ENCODE measurements at places on chromosomes 6 and 20.

DNA sequence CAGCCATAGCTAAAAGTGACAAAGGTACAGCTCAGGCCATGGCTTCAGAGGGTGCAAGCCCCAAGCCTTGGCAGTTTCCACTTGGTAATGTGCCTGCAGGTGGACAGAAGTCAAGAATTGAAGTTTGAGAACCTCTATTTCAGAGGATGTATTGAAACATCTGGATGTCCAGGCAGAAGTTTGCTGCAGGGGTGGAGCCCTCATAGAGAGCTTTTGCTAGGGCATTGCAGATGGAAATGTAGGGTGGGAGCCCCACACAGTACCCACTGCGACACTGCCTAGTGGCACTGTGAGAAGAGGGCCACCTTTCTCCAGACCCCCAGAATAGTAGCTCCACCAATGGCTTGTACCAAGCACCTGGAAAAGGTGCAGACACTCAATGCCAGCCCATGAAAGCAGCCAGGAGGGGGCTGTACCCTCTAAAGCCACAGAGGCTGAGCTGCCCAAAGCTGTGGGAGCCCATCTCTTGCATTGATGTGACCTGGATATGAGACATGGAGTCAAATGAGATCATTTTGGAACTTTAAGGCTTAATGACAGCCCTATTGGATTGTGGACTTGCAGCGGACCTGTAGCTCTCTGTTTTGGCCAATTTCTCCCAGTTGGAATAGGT, 1299.4 kb upstream of the MAP3K7 start:
- DNase-seq = no peak

GRCh38 chr6:9583753-9584352, 831.0 kb downstream of the TFAP2A start:
- DNase-seq = no peak

DNA sequence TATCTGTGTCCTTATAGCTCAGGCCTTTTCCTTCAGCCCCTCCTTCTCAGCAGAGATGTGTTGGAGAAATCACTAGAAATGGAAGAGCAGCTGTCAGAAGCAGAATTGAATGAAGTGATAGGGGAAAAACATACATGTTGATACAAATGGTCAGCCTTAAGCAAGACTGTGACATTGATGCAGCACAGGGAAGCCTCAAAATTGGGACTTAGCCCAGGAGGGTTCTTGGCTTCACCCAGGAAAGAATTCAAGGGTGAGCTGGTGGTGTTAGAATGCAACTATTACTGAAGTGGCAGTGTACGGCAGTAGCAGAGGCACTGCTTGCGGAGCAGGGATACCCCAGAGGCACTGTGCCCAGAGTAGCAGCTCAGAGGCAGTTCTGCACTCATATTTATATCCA, 8.0 kb upstream of the KIF16B start:
- no peak for DNase-seq

DNA sequence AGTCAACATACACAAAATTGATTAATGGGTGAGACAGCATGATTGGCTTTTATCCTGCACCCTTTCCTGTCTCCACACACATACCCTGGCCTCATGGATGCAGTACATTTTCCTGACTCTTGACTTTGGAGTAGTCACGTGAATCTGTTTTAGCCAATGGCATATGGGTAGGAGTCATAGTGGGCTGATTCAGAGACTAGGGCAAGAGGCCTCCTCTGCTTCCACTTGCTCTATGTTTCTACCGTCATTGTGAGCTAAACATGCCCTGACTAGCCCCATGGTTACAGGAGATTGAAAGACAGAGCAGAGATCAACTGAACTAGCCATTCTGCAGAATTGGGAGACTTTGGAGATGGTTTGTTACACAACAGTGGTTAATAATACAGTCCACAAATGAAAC, 850.0 kb downstream of the DHX35 start:
- no peak for DNase-seq

DNA sequence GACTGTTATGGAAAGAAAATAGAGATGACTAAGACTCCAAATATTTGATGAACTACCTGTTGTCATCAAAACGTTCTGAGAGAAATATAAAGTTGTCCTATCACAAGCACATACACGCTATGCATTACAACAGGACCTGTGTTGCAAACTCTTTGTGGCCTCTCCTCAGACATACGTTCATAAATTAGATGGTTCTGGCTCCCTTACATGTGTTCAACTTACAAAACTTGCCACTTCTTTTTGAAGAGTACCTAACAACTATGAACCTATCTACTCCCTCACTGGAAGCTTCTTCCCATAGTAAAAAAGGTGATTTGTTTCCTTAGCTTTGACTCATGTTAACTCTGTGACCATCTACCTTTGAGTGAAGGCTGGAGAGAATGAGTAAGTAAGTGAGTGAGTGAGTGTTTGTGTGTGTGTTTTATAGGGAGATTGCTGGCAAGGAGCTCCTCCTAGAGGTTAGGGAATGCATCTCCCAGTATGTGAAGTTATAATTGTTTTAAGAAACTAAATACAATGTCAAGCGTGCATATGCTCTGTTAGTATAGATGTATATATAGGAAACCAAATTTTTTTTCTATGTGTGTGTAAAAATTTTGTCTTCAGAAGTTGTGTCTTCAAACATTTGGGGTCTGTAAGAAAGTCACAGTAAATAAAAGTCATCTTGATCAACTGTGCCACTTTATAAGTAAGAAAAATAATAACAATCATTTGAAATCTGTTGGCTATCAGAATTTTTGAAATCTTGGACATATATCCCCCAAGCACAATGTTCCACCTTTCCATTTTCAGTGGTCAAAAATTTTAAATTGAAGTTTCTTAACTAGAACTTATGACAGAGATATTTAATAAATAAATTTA, 1211.1 kb upstream of the GJE1 start:
- DNase-seq = no peak

DNA sequence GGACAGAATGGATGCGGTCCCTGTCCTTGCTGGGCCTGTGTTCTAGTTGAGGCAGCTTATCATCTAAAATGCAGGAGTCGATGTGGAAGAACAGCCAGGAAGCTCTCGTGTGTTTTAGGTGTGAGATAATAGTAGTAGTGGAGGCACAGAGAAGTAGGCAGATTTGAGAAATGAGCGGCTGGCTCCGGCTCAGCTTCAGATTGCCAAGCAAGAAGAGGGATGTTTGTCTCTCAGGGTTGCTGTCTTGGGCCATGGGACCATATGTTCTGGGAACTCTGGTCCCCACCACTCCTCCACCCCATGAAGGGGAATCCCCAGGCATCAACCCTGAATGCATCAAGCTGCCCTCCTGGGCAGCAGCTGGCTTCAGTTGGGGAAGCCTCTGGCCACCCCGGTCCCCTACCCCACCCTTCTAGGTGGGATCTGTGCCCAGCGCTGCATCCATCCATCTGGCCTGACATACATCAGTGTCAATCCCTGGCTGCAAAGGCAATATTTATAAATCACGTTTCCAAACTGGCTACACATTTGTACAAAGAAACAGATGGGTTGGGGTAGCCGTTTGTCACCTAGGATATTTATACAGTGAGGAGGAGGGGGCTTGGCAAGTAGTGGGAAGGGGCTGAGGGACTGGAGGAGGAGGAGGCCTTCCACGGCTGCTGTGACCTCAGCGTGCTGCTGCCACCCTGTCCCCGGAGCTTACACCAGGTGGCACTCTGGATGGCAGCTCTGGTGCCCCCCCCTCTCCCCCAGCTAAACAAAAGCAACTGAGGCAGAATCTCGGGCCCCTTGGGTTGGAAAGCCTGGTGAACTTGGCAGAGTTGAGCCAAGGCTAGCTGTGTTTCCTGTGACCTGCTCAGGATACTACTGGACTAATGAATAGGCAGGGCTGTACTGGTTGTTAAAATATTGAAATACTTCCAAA, 64.4 kb downstream of the CD40 start:
- DNase-seq = no peak

DNA sequence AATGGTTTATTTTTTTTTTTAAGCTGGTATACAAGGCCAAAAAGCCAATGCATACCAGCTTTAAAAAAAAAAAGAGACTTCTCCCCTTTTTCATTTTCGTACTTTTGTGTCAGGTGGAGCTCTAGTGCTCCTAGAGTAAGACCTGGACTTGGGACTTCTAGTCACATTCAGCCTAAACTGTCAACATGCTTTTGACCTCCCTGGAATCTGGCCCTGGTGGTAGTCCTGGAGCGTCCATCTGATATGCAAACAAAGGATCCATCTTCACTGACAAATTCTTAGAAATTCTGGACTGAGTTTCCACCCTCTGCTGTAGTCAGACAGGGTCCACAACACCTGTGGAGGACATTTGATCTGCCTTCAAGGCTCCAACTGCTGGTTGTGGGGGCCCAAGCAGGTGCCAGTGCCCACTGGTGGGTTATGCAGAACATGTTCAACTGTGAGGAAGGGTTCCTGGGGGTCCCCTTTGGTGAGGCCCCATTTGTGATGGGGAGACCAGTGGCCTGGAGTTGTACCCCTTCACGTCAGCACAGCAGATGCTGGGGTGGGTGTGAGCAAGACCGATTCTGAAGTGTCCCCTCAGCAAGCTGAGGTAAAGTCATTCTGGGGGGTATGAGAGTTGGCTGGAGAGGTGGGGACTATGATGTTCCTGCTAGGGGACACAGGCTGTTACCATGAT, 12.6 kb upstream of the PCMTD2 start:
- DNase-seq = no peak

- no peak for DNase-seq
These were observed 6.2 kb upstream of the GHRH start for GRCh38 chr20:37267667-37268313.

GRCh38 chr20:31819083-31819784, at the start of gene MYLK2:
MYLK2 (plus strand) TSS chr20:31819356; CDS start chr20:31819581, 225 bp downstream.
- no peak for DNase-seq

DNA sequence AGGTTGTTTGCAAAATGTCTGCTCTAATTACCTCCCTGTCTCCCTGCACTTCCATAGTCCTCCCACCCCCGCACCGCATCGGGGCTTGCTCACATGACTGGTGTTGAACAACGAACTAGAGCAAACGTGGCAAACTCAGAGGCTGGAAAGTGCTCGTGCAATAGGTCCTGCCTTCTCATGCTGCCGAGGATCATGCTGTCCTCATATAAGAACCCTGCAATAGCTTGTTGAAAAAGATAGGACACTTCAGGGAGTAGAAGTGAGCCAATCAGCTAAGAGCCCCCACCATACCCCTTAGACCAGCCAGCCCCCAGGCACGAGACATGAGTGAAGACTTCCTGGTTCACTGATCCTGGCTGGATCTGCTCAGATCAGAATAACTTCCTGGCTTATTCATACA, 219.2 kb downstream of the C6orf118 start:
- DNase-seq = no peak

DNA sequence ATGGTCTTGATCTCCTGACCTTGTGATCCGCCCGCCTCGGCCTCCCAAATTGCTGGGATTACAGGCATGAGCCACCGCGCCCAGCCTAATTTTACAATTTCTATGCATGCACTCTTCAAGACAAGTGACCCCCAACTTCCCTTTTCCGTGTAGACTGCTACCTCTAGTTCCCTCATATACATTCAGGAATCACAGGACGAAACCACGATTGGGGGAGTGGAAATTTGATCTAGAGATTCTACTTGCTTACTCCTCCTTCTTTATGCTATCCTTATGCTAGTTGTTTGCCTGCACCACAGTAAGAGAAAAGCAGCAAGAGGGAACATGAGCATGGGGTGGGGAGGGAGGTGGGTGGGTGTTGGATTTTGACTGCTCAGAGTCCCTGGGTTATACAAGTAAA, 34.9 kb downstream of the OSTM1 start:
- no peak for DNase-seq

DNA sequence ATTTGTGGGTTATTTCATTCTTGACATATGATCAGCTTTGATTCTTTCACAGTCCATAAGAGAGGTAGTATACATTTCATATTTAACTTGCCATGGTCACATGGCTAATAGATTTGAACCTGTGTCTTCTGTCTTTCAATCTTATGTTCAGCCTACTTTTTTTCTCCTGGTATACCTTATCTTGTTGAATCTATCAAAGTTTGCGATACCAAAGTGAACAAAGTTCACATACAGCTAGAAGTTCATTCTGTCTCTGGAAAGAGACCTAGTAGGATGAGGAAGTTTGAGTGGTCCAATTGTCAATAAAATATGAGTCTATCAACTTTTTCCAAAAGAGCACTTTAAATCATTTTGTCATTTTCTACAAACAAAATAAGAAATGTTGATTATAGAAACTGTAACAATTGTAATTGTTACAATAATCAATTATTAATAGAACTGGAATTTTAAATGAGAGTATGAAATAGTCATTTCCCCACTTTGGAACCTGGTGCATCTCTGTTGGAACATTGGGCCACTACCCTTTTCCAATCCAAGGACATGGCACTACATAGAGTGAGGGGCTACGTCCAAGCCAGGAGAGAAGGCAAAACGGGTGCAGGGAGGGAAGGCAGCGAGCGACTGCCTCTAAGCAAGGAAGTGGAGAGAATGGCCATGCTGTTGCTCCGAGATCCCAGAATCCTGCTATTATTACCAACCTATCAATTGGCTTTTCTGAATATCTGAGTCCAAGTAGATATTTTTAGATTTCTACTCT, 194.2 kb upstream of the FOXQ1 start:
- no peak for DNase-seq

GRCh38 chr6:51913265-51913664, 174.1 kb downstream of the PKHD1 start:
- no peak for DNase-seq

GRCh38 chr20:49938173-49939163, 2.3 kb downstream of the RNF114 start:
- DNase-seq = no peak

GRCh38 chr6:33827546-33828451, 24.0 kb upstream of the MLN start:
- DNase-seq = no peak

- no peak for DNase-seq
These were observed 61.4 kb downstream of the IL22RA2 start for GRCh38 chr6:137112067-137112355.

GRCh38 chr6:3534599-3534998, 77.7 kb upstream of the SLC22A23 start:
- DNase-seq = no peak

DNA sequence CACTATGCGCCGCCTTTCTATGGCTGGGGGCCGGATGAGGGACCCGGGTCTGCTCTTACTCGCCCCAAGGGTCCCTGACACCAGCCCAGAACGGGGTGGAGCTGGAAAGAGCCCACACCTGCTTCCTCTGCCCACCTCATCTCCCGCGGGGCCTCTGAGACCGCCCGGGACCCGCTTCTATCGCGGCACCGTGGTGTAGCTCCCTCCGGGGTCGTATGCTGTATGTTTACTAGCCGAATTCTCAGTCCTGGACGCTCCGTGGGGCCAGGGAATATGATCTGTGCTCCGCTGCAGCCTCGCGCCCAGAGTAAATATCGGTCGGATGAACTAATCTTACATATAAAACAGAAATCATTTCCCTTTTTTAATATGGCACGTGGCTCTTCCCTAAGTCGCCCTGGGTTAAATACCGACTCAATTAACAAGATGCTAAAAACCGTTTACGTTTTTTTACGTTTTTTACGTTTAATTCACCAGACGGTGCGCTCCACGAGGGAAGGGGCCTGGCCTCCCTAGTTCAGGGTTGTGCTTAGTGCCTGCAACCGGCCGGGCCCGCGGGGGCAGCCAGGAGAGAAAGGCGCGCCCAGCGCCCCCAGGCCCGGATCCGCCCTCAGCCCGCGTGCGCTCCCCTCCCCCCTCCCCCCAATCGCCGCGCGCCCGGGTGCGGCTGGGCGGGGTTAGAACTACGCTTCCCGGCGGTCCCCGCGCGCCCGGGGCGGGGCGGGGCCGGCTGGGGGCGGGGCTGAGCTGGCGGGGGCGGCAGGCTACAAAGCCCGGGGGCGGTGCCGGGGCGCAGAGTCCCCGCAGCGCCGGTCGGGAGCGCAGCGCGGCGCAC, at the start of gene RBM38:
RBM38 (plus strand) TSS at position 793 of the 835 bp plus-strand sequence. CDS start 186 bp downstream, outside the sequence.
- DNase-seq = peak; percentile 81

- DNase-seq = no peak
These were observed 823.7 kb upstream of the MAN1A1 start for GRCh38 chr6:120173250-120173649.

GRCh38 chr6:163474581-163474980, 60.1 kb downstream of the QKI start:
- DNase-seq = no peak

Measured in activated T-cell treated with anti-CD3 and anti-CD28 coated beads for 24 hours (primary cell).